ENCODE measurements at places on chromosomes 2 and 18.

DNA sequence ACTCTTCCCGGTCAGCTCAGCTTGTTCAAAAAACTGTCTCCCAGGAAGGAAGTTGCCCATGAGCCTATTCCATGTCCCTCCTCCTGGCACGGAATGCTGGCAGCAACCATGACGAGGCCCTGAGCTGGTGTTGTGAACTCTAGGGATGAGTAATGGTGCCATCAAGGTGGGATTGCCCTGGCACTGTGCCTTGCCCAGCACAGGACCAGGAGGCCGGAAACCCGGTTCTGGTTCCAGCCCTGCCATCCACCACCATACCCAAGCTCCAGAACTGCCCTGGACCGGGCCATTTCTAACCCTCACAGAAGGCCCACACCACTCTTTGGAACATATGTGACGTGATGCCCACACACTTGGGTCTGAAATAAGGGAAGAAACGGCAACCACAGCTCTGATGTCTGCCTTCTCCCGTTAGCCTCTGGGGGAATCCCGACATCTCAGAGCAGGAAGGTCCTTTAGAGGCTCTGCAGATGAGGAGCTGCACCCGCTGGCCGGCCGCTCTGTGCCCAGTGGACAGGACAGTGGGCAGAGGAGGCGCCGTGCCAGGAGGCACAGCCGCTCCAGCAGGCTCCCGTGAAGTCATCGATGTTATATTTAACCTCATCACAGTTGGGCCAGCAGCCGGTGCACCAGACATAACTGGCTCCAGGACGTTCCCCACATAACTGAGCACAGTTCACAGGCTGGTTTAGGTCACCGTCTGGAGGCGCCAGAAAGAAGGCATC, 462.1 kb upstream of the ID2 start:
- DNase-seq: no peak

DNA sequence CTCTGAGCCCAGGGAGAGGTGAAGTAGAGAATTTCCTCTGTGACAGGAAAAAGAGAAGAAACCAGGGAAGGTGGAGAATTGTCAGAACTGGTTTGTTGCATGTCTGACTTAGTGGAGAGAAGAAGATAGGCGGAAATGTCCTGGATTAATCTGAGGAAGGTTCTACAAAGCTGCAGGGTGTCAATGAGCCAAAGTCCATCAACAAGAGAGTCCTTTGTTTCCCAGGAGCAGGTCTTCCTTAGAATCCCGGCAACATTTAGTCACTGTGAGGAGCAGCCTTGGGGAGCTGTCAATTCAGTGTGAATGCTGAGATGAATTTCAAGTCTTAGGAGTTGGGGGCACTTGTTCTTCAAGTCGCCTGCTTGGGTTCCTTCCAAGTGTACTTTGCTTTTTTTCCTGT, 88.4 kb upstream of the CELF4 start:
- DNase-seq: no peak

DNA sequence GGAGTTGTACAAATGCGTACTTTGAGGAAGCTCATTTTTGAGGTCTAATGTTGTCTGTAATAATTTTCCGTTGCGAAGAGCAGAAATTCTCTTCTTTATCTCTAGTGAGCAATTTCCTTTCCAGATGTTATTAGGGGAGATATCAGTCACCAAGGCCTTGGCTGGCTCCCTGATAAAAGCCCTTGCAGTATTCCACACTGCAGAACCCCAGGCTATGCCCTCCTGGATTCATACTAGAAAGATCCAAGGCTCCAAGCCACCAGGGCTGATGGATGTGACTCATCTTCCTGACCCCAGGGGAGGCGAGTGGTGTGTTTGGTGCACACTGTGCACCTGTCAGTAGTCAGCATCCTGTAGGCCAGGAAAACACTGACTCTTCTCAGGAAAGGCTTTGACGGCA, 34.7 kb downstream of the INO80C start:
- no peak for DNase-seq

DNA sequence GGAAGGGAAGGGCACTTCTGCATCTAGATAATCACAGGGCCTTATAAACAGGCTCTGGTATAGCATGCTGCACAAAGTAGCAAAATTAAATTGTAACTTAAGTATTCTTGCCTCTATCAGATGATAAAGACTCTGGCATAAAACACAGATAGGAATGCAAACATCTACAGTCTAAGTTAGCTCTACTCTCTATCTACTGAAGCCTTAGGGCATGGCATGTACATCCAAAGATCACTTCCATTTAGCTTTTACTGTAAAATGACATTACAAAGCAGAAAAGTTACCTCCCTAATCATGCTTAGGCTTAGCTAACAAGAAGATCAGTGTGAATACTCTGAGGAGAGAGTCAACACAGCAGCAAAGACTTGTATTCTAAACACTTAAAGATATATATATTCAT, 90.7 kb downstream of the NOL10 start:
- DNase-seq: no peak

- DNase-seq: no peak
Measured at GRCh38 chr2:167706800-167707199, 540.6 kb downstream of the STK39 start.

GRCh38 chr2:171432206-171432968, 1.4 kb downstream of the METTL8 start:
- DNase-seq: no peak

DNA sequence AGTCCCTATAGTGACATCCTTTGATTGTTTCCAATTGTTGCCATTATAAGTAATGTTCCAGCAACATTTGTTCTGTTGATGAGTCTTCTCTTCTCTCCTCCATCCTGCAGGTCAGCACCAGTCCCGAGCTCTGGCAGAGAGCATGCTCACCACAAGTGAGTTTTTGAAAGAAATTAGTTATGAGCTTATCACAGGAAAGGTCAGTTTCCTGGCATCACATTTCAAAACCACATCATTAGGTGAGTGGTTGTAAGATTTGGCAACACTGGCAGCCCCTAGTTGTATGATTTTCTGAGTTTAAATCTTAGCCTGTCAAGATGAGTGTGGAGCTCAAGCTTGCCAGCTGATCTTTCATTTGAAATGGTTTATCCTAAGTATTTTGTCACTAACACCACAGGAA, 149.6 kb downstream of the ESCO1 start:
- no peak for DNase-seq

GRCh38 chr2:187825108-187825507, 270.9 kb upstream of the TFPI start:
- no peak for DNase-seq

Data from nucleus accumbens (tissue), 56 donors.